ENCODE measurements at places on chromosomes 4 and X. TPM values are rescaled to one million over a fixed set of nuclear protein-coding genes. Genes with fewer than 3 reads are reported as not detected.

DNA sequence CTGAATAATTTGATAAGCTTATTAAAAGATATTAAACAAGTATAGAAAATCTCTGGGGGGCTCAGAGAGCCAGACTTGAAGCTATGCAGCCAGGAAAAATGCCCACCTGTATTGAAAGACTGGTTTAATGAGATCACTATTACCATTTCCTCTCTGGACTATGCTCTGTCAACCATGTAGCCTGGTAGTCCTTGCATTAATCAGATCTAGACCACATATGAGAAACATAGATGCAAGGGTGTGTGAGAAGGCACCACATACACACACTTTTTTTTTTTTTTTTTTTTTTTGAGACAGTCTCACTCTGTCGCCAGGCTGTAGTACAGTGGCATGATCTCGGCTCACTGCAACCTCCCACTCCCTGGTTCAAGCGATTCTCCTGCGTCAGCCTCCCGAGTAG lies 75.9 kb upstream of the ATP8A1 start:
- no peak overlapping the region for H3K4me3 ChIP-seq
- no peaks in the 10 kb centered on the region for H3K27me3 ChIP-seq
- H3K36me3 ChIP-seq = no peaks in the 10 kb centered on the region
- H3K27ac ChIP-seq = no peak overlapping the region
- no peaks in the 10 kb centered on the region for H3K4me1 ChIP-seq

- H3K4me1 ChIP-seq = no peaks in the 10 kb centered on the region
- H3K27me3 ChIP-seq = no peaks in the 10 kb centered on the region
- DNase-seq = no peak
- H3K4me3 ChIP-seq = no peak overlapping the region
- peaks cover 28% of the 10 kb centered on the region for H3K36me3 ChIP-seq
- H3K27ac ChIP-seq = no peak overlapping the region
These were observed 31.1 kb downstream of the ZCCHC4 start for GRCh38 chr4:25343671-25344070.

DNA sequence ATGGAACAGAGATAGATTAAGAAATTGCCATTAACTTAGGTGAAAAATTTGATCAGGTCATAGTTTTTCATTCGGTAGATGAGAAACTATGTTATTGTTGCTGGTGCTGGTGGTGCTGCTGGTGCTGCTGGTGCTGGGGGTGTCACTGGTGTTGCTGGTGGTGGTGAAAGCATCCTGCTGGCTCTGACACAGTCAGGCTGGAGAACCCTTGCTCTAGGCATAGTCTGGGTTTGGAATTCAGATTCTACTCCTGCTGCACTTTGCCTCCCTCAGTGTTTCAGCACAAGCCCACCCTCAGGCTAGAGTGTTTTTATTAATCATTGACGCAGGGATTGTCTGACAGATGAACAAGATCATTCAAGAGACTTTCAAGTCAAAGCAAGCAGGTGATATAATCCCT lies 80.2 kb downstream of the USP46 start:
- H3K36me3 ChIP-seq = no peaks in the 10 kb centered on the region
- H3K4me1 ChIP-seq = no peaks in the 10 kb centered on the region
- DNase-seq = no peak
- H3K27ac ChIP-seq = no peak overlapping the region
- no peak overlapping the region for H3K4me3 ChIP-seq

Gene HEPH
- 20.1 TPM for total RNA-seq

Gene NAP1L3
- 2.9 TPM for total RNA-seq
